NCI-H510A (cell line): ENCODE measurements at places on chromosomes 3 and 15.
A peak's percentile ranks its signal among the peaks of the same experiment; 100 is the strongest.

DNA sequence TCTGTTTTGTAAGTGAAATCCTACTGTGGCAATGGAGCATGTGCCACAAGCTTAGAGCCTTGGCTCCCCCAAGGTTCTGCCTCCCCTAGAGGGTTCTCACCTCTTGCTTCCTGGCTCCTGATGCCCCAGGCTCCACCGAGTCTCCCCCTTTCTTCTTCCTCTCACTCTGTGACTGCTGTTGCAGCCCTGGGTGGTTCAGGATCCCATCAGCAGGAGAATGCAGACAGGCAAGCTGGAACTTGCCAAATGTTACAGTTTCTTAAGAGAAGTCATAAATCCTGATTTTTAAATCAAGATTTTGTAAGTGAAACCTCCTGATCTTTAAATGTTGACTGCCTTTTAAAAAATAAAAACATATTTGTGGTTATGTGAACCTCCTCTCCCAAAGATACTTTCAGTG is 133.9 kb downstream of the CCNL1 start:
- DNase-seq = no peak

DNA sequence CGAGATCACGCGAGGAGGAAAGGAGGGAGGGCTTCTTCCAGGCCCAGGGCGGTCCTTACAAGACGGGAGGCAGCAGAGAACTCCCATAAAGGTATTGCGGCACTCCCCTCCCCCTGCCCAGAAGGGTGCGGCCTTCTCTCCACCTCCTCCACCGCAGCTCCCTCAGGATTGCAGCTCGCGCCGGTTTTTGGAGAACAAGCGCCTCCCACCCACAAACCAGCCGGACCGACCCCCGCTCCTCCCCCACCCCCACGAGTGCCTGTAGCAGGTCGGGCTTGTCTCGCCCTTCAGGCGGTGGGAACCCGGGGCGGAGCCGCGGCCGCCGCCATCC is 1.1 kb upstream of the SETD5 start:
- DNase-seq = peak; percentile 81

DNA sequence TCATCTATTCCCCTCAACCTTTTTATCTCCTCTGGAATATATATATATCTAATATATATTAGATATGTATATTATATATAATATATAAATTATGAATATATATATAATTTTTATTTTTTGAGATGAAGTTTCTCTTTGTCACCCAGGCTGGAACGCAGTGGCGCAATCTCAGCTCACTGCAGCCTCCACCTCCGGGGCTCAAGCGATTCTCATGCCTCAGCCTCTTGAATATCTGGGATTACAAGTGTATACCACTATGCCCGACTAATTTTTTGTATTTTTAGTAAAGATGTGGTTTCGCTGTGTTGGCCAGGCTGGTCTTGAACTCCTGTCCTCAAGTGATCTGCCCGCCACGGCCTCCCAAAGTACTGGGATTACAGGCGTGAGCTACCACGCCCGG is 22.2 kb downstream of the PXYLP1 start:
- no peak for DNase-seq

DNA sequence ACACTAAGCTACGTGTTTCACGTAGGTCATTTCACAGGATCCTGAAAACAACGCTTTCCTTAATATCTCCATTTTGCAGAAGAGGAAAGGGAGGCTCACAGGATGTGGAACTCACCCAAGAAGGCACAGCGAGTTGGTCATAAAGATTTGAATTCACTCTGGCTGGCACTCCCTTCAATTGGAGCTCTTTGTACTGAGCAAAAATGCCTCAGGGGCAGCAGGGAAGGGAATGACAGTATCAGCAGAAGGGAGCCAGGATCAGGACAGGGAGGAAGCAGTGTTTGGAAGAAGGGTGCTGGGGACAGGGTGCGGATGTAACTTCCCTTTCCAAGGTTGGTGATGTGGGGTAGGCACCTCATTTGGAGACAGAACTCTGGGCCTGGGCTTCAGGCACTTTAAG is 1.1 kb upstream of the ST6GAL1 start:
- no peak for DNase-seq

DNA sequence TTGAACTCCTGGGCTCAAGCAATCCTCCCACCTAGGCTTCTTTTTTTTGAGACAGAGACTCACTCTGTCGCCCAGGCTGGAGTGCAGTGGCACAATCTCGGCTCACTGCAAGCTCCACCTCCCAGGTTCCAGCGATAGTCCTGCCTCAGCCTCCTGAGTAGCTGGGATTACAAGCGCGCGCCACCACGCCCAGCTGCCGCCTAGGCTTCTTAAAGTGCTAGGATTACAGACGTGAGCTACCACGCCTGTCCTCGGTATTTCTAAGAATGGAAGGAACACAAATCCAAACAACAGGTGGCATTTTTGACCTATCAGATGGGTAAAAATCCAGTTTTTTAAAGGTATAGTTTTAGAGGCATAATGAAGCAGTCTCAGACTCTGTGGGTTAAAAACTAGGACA is 113.8 kb downstream of the ANP32A start:
- no peak for DNase-seq

DNA sequence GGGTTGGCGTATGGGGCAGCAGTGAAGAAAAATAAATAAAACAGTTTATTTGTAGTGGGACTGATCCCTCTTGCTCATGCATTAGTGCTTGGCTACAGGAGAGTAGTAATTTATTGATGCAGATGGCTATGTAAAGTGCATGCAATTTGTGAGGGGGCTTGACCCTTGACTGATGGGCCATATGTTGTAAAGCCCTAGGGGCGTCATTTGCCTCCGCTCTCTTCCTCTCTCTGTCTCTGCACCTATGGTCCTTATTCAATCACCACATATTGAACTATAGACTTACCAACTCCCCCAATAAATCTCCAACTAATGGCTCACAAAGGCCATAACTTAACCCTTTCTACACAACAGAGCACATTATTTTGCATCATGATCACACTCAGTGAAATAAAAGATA is 227.7 kb downstream of the ROBO2 start:
- no peak for DNase-seq

DNA sequence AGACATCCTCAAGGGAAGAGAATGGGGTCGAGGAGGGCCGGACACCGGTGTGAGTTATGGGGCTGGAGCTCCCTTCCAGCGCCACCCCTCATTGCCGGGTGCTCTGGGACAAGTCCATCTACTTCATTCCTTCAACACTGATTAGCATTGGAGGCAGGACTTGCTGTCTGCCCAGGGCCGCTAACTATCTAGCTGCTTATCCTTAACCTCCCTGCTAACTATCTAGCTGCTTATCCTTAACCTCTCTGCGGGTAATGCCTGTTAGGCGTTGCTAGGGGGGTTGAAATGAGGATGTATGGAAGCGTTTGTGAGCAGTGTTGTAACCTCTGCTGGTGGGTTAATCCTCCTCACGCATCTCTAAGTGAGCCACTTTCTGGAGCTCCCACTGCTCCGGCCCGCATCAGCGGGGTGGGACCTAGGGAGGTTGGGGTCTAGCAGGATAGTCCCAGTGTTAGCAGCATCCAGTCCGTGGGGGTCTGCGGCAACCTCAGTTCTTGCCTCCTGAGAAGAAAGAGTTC is 10.9 kb upstream of the CHAC1 start:
- DNase-seq = no peak

DNA sequence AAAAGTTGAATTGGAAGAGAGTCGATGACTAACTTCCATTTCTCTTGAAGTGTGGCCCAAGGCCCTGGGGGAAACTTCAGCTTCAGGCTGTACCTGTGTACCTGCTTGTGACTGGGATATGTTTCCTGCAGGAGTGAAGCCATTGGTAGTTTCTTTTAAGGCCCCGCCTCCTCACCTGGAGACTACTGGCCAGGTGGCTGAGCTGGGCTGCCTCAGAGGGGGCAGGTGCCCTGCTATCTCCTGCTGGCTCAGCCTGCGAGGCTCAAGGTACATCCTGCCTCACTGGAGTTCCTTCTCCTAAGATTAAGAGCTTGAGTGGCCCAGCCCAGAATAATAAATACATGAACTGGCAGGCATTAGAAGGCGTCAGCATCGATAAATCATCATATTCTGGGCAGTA is 121.6 kb upstream of the ROPN1 start:
- no peak for DNase-seq

DNA sequence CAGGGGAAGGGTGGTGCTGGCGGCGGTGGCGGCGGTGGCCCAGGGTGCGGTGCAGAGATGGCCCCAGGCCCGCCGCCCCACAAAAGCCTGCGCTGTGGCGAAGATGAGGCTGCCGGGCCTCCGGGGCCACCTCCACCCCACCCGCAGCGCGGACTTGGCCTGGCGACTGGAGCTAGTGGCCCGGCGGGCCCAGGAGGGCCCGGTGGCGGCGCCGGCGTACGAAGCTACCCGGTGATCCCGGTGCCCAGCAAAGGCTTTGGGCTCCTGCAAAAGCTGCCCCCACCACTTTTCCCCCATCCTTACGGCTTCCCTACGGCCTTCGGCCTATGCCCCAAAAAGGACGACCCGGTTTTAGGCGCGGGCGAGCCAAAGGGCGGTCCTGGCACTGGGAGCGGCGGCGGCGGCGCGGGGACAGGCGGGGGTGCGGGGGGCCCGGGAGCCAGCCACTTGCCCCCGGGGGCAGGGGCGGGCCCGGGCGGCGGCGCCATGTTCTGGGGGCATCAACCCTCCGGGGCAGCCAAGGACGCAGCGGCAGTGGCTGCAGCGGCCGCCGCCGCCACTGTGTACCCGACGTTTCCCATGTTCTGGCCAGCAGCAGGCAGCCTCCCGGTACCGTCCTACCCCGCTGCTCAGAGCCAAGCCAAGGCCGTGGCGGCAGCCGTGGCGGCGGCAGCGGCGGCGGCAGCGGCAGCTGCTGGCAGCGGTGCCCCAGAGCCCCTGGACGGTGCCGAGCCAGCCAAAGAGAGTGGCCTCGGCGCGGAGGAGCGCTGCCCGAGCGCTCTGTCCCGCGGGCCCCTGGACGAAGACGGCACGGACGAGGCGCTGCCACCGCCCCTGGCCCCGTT is 1.6 kb downstream of the SKOR1 start:
- DNase-seq = no peak

DNA sequence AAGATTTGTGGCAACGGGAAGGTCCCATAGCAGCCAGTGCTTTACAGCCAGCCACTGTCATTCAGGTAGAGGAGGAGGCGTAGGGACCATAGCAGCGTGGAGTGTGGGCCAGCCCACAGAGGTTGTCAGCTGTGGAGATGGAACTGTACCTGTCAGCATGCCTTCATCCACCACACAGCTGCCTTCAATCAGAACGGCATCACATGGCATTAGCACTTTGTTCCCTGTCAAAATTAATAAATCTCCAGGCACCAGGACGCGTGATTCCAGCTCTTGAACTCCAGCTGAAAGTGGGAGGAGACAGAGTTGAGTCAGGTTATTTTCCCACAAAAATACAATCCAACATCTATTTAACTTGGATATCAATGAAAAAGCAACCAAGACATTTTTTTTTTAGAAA is 84.0 kb downstream of the ATP13A4 start:
- DNase-seq = no peak

DNA sequence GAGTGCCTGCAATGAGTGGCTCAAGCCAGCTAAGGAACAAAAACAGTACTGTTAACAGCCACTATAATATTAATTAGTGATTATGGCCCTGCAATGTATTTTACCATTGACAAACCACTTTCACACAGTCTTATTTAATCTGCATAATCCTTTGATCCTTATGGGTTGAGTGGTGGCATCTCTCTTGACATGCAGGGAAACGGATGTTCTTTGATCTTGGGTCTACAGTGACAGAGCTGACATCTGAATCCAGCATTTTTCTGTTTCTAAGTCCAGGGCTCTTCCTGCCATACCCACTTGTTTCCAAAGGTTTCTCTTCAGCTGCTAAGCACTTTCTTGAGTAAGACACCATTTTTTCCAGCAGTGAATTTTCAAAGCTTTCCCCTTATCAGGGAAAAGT is 277.7 kb upstream of the ROPN1 start:
- no peak for DNase-seq

GRCh38 chr3:14146381-14147065 is 21.7 kb downstream of the TMEM43 start:
- DNase-seq = no peak

DNA sequence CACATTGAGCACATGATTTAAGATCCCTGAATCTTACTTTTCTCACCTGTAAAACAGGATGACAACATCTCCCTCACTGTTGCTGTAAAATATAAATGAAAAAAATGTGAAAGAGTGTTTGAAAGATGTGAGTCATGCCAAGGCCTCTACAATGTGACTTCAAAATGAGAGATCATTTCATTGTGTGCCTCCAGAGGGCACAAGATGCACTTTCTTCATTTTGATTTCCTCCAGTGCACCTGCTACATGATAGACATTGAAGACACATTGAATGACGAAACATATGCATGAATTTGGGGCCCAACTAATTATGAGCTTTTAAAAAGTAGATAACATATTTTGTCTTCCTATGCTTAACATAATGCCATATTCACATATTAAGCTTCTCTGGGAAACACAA is 170.3 kb downstream of the MOBP start:
- DNase-seq = no peak

DNA sequence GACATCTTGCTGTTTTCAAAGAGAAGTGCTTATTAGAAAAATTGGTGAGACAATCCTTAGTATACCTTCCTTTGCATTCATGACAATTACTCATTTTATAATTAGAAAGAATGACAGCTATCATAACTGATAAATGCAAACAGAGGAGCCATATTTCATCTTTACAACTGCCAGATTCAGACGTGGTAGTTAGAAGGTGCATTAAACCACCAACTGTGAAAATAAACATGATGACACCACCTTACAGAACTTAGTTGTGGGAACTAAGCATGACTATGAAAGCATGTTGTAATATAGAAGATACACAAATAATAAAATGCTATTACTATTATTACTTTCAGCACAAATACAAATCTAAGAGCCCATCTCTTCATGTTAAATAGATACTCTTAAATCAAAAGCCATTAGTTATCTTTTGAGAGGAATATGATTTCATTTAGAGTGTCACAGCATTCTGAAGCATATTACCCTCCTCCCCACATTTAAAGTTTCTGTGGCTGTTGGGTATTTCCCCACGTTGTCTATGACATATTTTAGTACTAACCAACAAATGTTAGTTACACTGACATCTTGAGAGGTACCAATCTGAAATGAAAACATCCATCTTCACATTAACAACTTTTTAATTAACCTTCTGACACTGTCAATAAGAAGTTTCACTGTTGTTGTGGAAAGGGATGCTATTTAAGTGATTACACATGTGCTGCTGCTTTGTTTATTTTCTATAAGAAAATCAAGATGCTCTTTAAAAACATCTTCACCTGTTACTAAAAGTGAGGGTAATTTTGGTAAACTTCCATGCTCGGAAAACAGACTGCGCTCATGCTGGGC is 163.8 kb downstream of the LSAMP start:
- DNase-seq = no peak

- no peak for DNase-seq
These were observed 322.8 kb downstream of the NEK10 start for GRCh38 chr3:27046351-27046750.

GRCh38 chr15:81301815-81302399 is 22.0 kb downstream of the STARD5 start:
- no peak for DNase-seq

- DNase-seq = no peak
These were observed 4.2 kb downstream of the HMCES start for GRCh38 chr3:129282727-129283327.
